ENCODE measurements at places on chromosomes 7 and 10.

DNA sequence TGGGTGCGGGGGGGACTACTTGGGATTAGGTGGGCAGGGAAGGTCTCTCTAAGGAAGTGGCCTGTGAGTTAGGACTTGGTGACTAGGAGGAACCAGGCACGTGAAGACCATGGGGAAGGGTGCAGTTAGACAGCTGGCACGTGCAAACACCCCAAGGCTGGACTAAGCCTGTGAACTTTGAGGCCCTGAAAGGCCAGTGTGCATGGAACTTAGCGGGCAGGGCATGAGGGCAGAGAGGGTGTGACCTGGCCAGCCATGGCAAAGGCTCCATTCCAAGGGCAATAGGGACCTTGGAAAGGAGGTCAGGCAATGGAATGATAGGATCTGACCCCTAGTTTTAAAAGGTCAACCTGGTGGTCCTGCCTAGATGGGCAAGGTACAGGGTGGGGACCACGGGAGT is 158.4 kb upstream of the PCBD1 start:
- DNase-seq, result no peak

DNA sequence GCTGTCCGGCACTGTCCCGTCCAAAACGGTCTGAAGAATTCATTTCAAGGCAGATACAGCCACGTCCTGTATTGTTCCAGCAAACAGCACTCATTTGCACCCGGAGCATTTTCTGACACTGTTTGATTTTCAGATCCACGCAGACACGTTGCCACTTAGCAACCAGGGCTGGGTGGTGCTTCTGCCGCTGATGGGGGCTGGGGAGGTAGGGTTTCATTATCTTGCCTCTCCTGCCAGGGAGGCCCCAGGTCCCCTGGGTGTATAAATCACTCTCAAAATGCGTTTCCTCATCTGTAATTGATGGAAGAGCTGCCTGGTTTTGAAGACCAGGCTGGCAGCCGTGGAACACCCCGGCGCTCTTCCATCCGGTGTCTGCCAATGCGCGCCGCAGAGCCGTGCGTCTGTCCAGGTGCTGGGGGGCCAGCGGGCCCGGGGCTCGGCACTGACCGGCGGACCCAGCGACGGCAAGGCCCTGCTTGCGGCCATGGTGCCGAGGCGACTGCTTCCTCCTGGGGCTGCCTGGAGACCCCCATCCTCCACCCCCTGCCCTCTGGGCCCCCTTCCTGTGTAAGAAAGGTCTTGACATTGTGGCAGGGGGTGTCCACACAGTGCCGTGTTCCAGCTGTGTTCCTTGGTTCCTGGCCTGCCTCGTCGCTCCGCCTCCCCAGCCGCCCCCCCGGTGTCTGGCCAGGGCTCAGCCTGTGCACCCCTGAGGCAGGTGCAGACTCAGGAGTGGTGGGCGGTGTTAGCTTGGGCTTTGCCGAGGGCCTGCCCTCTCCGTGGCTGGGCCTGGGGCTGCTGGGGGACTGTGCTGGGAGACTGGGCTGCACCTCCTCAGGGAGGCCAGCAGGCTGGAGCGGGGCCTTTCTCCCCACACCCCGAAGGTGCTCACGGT is 16.6 kb downstream of the ADGRA1 start:
- no peak for DNase-seq

GRCh38 chr7:157832006-157832405 is 495.2 kb downstream of the DNAJB6 start:
- no peak for DNase-seq

- DNase-seq, result no peak
Observed at GRCh38 chr7:45955286-45955685, 34.2 kb upstream of the IGFBP3 start.

- no peak for DNase-seq
Observed at GRCh38 chr7:94621120-94621519, 34.8 kb downstream of the SGCE start.

Measured in GM06990 (cell line).